ENCODE measurements at places on chromosomes 5 and 9.

DNA sequence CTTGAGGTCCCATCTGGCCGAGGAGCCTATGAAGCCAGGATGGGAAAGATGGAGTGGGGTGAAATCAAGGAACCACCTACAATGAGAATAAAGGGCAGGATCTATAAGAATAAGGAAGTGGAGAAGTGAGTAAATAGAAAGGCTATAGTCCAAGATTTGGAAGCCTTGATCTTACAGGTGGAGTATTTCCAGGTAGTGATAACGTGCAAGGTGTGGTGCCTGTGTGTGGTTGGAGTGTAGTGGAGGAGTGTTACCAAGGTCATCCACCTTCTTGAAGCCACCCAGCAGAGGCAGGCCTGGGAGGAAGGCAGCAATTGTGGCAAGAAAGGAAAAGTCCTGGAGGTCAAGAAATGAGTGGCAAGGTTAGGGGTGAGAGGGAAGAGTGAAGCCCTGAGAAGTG lies 72.9 kb downstream of the IQGAP2 start:
- DNase-seq, result no peak

DNA sequence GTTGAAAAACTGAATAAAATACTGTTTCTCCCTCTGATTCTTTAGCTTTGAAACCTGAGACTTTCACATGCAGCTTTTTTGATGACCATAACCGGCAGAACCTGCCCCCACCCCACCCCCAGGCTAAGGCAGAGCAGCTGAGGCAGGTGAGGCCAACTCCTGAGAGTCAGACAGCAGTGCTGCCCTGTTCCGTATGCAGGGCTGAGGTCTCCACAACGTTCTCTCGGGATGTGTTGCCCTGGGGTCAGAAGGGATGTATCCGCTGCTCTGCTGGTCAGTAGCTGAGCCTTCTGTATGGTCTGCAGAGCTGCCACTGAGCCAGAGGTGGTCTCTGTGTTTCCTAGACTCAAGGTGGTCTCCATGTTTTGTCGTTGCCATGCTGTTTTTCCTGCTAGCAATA lies 190.5 kb downstream of the AOPEP start:
- no peak for DNase-seq

GRCh38 chr5:147504011-147504410 lies 5.9 kb downstream of the DPYSL3 start:
- no peak for DNase-seq

DNA sequence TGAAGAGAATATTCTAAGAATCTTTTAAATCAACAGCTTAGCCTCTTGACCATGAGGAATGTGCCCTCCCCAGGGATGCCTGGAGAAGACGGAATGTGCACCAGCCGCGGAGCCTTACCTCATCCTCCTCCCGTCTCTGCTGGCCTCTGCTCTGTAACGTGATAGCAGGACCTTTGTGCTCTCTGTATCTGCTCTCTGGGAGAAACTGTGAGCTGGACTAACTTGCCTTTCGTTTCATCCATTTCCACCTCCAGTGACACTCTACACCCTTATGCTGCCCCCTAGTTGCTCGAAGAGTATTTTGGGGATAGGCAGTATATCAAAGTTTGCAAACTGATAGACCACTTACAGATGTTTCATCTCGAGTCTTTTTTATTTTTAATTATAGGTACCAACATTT lies 141.4 kb downstream of the NPR3 start:
- no peak for DNase-seq

DNA sequence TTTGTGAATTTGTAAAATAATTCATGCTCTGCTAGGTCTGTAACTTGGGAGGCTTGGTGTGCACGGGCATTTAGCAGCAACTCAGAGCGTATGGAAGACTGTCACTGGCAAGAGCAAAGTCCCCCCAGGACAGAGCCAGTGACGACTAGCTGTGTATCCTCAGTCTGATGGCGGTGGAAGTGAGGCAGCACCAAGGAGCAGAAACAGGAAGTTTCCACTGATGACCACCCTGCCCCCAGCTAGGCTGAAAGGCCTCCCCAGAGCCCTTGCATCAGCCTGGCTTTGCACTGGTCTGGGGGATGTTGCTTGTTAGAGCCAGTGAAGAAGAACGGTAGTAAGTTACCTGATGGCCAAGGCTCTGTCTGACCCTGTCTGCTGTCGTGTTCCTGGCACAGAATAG lies 66.8 kb upstream of the ABL1 start:
- DNase-seq, result no peak

GRCh38 chr5:54616031-54616430 lies 98.5 kb downstream of the SNX18 start:
- DNase-seq, result no peak

DNA sequence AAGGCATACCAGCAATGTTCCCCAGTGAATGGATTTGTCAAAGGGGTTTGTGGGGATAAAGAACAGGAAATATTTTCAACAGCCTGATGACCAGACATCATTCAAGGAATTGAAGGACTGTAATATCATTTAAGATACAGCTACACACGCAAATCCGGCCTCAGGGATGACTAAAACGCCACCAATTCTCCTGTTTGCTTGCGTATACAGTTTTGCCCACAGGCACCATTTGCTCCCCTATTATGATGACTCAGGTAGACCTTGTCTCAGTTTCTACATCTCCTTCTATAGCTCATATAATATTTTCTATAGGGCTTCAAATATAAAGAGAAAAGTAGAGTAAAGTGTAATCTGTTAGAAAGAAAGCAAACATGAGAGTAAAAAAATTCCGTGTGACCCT lies 29.7 kb upstream of the ITGA1 start:
- DNase-seq, result no peak

GRCh38 chr5:170755679-170756456 lies 27.7 kb upstream of the GABRP start:
- no peak for DNase-seq

DNA sequence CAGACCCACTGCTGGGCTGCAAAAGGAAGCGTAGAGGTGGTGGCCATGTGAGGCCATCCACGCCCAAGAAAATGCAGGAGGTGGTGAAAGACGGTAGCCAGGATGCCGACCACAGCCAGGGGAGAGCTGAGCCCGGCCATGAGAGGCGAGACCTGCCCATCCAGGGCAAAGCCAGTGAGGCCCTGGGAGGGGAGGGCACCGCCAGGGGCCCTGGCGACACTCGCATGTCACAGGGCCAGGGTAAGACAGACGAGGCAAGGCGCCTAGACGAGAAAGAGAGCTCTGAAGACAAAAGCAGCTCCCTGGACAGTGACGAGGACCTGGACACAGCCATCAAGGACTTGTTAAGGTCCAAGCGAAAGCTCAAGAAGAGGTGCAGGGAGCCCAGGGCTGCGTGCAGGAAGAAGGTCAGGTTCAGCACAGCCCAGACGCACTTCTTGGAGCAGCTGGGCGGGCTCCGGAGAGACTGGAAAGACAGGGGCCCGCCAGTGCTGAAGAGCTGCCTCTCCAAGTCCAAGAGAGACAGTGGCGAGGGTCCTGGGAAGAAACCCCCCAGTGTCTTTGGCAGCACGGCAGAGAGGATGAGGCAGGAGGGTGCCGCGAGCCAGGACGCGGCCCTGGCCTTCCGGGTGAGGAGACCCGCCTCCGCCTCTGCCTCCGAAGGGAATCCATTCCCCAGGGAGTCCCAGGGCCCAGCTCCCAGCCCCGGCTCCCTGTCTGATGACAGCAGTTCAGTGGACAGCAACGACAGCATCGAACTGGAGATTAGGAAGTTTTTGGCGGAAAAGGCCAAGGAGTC lies 6.9 kb downstream of the PPP1R26 start:
- DNase-seq, result no peak

DNA sequence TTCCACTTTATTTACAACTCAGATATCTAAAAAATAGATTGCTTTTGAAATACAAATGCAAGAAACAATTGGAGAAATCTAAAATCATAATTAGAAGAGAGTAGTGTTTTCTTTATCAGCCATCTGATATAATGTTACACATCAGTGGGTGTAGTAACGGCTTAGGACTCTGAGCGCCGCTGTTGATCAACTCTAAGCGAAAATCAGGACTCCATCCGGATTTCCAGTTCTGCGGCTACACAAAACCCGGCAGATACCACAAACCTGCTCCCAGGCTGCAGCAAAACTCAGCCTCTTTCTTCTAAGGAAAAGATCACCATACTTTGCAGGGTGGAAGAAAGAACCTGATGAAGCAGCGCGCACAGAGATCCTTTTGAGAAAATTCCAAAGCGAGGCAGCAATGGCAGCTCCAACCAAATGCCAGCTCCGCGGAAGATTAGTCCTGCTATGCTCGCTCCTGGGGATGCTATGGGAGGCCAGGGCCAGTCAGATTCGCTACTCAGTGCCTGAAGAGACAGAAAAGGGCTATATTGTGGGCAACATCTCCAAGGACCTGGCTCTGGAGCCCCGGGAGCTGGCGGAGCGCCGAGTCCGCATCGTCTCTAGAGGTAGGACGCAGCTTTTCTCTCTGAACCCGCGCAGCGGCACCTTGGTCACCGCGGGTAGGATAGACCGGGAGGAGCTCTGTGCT lies at the start of gene PCDHGA9:
PCDHGA9 (plus strand) TSS at position 226 of the 691 bp plus-strand sequence; CDS start at position 401, 175 bp downstream.
- no peak for DNase-seq

DNA sequence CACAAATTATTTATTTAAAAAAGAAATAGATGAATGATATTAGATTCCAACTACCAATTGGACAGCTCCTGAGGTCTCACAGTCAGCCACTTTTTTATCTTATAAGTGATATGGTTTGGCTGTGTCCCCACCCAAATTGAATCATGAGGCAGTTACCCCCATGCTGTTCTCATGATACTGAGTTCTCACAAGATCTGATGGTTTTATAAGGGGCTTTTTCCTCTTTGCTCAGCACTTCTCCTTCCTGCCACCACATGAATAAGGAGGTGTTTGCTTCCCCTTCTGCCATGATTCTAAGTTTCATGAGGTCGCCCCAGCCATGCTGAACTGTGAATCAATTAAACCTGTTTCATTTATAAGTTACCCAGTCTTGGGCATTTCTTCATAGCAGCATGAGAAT lies 12.9 kb downstream of the NLN start:
- no peak for DNase-seq

GRCh38 chr5:136840601-136841000 lies 475.3 kb upstream of the TRPC7 start:
- DNase-seq, result no peak

- DNase-seq, result no peak
Observed at GRCh38 chr9:78712903-78713613, 416.1 kb downstream of the PSAT1 start.

DNA sequence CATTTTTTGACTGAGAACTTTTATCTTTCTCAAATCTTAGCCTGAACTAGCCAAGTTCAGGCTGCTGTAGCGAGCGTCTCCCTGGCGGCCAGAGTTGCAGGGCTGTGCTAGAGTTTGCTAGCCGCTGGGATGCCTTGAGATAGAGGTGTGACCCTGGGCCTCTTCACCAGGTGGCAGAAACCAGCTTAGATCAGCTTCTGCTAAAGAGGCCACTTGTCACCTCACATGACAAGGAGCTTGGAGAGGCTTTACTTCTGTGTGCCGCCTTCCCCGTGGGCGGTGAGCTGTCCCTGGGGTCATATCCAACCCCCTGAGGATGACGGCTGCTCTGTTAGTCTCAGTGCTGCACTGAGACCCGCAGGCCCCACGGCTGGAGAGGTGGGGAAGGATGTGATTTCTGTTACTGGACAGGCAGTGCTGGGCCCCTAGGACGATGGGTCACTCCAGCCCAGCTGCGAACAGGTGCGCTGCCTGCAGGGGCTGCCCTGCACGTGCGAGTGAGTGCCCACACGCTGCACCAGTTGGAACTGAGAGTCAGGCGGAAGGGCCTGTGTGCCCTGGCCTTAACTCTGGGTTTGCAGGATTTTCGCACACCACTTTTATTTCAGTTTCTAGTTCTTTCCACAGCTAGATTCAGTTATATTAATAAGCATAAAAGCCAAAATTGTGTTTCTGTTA lies 63.8 kb downstream of the EHMT1 start:
- peak; percentile 79 for DNase-seq

DNA sequence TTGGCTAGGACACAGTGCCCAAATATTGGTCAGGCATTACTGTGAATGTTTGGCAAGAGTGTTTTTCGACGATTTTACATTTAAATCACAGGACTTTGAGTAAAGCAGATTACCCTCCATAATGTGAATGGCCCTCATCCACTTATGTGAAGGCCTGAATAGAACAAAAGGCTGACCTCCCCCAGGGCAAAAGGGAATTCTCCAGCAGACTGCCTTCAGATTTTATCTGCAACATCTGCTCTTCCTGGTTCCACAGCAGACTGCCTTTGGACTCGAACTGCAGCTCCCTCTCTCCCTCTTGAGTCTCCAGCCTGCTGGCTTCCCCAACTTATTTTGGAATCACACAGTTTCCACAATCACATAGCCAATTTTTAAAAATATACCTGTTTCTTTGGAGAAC lies 7.1 kb upstream of the TMEM215 start:
- DNase-seq, result no peak

- DNase-seq, result no peak
Observed at GRCh38 chr9:129038109-129038852, 1.9 kb downstream of the MIGA2 start.

DNA sequence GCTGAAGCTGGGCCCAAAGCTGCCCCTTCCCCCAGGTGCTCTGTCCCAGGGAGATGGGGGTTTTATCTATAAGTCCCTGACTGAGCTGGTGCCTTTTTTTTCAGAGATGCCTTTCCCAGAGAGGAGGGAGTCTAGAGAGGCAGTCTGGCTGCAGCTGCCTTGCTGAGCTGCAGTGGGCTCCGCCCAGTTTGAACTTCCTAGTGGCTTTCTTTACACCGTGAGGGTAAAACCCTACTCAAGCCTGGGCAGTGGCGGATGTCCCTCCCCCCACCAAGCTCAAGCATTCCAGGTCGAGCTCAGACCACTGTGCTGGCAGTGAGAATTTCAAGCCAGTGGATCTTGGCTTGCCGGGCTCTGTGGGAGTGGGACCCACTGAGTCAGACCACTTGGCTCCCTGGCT lies 41.3 kb downstream of the CAVIN4 start:
- DNase-seq, result no peak

GRCh38 chr9:97506306-97506705 lies 4.8 kb downstream of the TMOD1 start:
- DNase-seq, result no peak

GRCh38 chr5:150073086-150073625 lies 13.2 kb downstream of the CSF1R start:
- no peak for DNase-seq

- no peak for DNase-seq
Observed at GRCh38 chr9:86046930-86047341, 52.4 kb downstream of the GOLM1 start.

- DNase-seq, result no peak
Observed at GRCh38 chr5:118937393-118938061, 50.8 kb downstream of the DTWD2 start.

DNA sequence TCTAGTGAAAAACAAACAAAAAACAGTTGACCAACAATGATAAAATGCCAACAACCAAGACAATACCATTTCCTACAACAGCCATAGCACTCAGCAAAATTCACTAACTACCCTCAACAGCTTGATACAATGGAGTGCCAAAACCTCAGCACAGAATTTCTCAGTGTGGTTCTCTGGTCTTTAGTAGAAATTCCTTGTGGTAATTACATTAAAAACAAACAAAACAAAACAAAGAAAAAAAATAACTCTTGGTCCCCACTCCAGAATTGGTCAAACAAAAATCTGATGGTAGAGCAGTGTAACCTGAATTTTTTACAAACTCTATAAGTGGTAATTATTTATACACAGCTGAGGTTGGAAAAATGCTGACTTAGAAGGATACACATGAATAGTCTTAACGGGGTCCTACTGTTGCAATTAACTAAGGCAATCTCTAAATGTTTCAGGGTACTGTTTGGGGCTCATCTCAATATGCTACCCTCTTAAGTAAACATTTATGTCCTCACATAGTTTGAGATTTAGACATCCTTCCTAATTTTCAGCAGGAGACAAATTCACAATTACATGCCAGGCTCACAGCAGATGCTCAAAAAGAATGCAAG lies 13.8 kb downstream of the CSNK1A1 start:
- DNase-seq, result no peak

- DNase-seq, result no peak
Observed at GRCh38 chr9:83601463-83601862, 21.5 kb upstream of the IDNK start.

GRCh38 chr9:4237748-4238511 lies 61.9 kb downstream of the GLIS3 start:
- DNase-seq, result no peak

Data from NCI-H524 treated with DMSO at 0.1 percent for 48 hours (cell line).